Skin of body (tissue), 3 donors: ENCODE measurements at places on chromosomes 6 and 20. TPM values are rescaled to one million over a fixed set of nuclear protein-coding genes. Genes with fewer than 3 reads are reported as not detected.
A peak's percentile ranks its signal among the peaks of the same experiment; 100 is the strongest.

The SLC17A1 gene
- not detected for total RNA-seq

The NAPB gene
- 18.9 TPM for total RNA-seq

The PIGT gene
- 20.9 TPM for total RNA-seq

The CST1 gene
- not detected for total RNA-seq

The GHRH gene
- not detected for total RNA-seq

The OPN5 gene
- total RNA-seq = not detected

The CSE1L gene
- total RNA-seq = 60.8 TPM

The OOEP gene
- not detected for total RNA-seq

The TCP11 gene
- 0.30 TPM for total RNA-seq

DNA sequence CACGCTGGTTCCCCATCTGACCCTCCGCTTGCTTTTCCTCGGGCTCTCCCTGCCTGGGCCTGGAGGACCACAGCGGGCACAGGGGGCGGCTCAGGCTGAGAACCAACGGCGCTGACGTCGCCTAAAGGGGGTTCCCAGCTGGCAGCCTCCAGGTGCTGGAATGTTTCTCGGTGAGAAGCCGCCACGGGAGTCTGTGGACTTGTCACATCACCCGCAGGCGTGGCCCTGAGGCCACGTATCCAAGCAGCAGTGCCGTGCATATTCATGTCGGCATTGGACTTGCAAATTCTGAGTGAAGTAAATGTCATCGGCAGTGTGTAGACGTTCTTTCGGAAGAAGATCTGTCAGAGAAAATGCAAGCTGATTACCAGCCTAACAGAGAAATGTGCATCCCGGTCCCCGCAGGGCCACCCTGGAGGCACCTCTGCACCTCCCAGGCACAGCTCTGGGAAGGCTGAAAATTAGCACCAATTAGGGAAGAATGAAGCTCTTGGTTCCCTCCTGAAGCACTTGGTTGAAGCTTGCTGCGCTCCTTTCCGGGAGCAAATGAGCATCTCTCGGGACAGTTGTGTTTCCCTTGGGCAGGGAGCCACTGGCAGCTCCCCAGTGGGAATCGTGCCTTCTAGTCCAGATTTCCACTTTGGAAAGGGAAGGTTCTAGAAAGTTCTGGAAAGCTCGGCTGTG lies 24.3 kb downstream of the NTSR1 start:
- DNase-seq = no peak

DNA sequence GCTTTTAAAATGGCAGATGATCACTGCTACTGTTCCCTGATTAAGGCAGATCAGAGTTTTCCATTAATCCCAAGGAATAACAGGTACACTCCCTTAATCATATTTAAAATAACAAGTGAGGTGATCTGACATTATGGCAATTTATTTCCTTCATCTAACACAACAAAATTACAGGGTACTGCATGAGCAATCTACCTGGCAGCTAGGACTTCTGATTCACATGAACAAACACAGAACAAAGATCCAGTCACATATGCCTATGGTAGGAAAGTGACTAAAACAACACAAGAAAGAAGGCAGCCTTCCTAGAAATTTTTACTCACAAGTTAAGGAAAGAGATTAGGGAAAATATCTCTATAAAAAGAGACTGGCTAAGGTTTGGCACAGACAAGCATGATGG lies 33.2 kb downstream of the MAP7 start:
- DNase-seq = no peak

- no peak for DNase-seq
Measured at GRCh38 chr20:62305149-62305764, 2.5 kb downstream of the ADRM1 start.

DNA sequence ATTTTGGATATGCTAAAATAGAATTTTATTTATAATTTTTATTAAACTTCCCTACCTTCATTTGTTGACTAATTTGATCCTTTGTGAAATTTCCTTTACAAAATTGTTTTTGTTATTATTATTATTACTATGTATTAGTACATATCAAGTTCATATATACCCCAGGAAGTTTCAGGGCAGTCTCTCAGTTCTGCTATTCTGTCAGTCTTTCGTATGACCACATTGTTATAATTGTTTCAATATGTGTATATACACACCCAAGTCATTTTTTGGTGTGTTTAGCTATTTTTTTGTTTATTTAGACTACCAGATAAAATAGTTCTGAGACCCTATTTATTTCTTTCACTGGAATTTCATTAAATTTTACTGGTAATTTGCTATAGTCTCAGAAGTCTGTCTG lies 72.1 kb downstream of the NKAIN2 start:
- no peak for DNase-seq

GRCh38 chr6:156828280-156828703 lies 51.1 kb downstream of the ARID1B start:
- DNase-seq = no peak

- no peak for DNase-seq
Measured at GRCh38 chr6:155883741-155884140, 428.1 kb upstream of the NOX3 start.

DNA sequence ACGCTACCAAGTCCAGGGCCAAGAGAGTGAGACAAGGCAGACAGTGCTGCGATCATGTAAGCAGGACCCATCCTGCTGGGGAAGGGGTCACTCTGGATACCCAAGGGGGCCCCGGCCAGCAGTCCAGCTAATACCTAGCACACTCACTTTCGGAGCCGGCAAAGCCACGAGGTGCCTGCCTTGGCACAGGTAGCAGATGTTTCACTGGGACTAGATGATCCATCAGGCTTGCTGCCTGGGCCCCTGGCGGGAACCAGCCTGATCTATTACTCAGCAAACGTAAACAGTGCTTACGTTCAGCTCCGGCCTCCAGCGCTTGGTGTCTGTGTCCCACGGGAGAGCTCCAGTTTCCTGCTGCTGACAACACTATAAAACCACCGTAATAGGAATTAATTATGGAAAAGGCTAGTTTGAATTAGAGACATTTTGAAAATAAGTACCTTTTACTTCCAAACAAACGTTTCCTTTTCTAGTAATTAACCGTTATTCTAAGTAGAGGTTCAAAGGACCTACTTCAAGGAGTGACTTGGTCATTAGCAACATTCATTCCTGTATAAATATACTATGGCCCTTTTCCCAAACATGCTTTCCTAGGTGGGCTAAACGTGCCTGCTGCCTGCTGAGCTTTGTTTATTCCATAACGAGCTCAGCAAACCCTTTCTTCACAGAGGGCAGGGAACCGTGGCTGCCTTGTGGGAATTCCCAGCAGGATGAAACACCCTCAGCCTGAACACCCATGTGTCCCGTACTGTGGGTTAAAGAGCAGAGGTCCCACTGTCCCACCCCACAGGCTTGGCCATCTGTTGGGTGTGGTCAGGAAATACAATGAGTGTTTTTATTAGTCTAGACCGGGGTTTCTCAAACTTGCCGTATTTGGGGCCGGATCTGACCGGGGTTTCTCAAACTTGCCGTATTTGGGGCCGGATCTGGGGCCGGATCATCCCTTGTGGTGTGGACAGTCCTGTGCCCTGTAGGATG lies 18.4 kb downstream of the SLC22A23 start:
- DNase-seq = no peak

- DNase-seq = no peak
Measured at GRCh38 chr20:1891263-1892118, 3.7 kb upstream of the SIRPA start.

DNA sequence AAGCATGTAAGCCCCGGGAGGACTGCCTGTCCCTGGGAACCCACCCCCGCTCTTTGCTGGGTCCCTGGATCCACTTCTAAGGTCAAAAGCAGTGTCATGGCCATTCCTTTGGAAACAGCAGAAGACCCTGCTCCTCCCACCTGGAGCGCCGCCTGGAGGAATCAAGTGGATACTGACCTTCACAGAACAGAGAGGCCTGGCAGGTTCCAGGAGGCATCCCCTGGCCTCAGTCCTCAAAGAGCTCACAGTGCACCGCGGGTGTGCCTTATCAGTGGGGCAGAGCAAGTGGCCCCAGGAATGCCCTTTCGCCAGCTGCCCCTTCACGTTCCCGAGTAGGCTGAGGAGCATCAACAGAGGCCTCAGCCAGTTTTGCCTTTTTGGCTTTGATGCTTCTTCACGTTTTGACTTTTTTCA lies 11.1 kb upstream of the SLC4A11 start:
- DNase-seq = no peak

- DNase-seq = no peak
Measured at GRCh38 chr20:58832457-58832856, 18.2 kb downstream of the GNAS-AS1 start.

- no peak for DNase-seq
Measured at GRCh38 chr20:56373942-56374341, 15.2 kb downstream of the FAM210B start.

DNA sequence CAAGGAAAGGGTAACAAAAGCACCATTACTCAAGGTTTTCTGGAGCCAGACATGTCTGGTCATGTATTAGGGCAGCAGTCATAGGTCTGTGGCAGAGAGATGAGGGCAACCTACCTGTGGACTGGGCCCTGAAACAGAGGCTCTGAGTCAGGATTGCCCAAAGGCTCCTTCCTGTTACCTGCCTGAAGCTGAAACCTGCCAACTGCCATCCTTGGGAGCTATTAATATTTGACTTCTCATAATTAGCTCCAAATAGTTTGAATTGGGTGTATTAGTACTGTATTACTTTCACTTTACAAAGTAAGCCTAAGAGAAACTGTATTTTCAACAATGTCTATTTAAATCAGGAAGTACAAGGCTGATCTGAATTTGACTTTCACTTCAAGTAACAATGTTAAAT lies 72.0 kb upstream of the TBX18 start:
- DNase-seq = no peak

- DNase-seq = no peak
Measured at GRCh38 chr20:21505161-21505809, 8.6 kb downstream of the NKX2-2 start.

GRCh38 chr6:158230967-158231550 lies 62.9 kb downstream of the GTF2H5 start:
- no peak for DNase-seq

GRCh38 chr6:73236144-73236750 lies 11.0 kb upstream of the KHDC1L start:
- no peak for DNase-seq

DNA sequence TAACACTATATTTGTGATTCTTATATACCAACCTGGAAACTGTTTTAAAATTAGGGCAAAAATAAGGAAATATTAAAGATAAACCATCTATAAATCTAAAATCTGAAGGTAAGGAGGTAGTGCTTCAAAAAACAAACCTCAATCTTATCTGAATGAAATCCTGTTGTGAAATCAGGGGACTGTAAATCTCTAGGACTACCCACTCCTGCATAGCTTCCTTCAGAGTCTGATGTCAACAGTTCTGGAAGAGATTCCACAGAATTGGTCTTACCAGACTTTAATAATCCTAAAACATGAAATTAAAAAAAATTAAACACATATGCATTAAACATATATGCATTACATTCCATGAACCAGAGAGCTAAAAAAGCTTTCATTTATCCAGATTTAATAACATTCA lies 51.4 kb downstream of the IBTK start:
- DNase-seq = no peak

DNA sequence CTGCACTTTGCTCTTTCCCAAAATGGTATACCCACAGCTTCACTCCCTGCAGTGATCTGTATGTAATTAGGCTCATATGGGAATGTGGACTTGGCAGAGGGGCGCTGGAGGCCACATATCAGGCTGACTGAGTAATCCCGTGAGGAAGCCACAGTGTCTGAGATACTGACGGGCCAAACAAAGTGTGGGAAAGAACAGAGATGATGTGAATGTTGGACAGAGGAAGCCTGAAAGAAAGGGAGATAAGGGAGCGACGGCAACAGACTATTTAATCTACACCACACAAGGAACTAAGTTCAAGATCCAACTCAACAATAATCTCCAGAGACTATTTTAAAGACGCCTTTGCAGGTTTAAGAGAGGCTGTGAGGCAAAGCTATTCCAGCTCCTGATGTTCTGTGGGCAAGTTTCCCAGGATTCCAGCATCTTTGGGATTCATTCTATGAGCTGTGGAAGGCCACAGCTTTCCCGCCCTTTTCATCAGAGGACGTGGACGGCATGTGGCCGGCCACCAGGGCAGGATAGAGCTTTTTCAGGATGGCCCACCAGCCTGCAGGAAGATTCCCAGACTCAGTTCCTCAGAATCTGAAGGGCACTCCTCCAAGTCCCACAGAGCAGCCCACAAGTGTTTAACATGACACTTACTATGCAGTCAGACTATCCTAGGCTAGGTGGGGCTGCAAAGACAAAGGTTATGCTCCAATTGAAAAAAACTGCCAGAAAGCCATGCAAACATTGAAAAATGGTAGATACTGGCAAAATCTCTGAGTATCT lies 237.5 kb downstream of the ATXN1 start:
- DNase-seq = peak; percentile 73

DNA sequence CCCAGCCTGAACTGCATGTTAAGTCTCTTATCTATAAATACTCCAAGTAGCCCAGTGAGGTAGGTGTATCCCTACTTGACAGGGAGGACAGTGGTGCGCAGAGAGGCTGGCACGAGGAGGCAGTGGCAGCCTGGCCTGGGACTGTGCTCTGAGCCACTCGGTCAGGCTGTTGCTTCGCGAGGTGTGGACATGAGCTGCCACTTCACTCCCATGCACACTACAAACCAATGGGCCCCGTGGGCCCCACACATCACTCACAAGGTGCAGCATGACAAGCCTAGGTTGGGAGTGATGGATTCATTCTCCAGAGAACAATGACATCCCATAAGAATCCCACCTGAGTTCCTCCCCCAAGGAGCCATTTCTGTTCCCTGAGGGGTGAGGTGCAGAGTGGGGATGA lies 54.9 kb downstream of the TMEM242 start:
- no peak for DNase-seq

- DNase-seq = no peak
Measured at GRCh38 chr6:138785980-138786379, 9.9 kb upstream of the ECT2L start.

GRCh38 chr6:38153798-38154345 lies 334.3 kb downstream of the ZFAND3 start:
- DNase-seq = no peak

- peak; percentile 44 for DNase-seq
Measured at GRCh38 chr20:49446808-49447207, 35.7 kb downstream of the KCNB1 start.

- DNase-seq = no peak
Measured at GRCh38 chr20:5977223-5977622, 26.8 kb downstream of the MCM8 start.

DNA sequence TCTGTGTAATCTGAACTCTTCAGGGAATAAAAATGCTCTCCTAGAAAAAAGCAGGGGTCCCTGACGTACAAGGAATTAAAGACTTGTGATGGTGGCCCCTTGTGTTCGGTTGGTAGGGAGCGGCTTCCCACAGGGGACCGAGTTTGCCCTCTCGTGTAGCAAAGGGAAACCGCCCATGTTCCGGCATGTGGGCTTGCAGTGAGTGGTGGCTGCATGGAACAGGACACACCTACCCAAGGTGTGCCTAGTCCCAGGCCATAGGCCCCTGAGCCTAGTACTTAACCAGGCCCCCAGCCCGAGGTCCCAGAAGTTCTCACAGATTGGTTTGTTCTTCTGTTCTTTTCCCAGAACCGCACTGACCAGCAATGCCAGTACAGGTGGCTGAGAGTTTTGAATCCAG lies 15.5 kb downstream of the MYBL2 start:
- DNase-seq = no peak

DNA sequence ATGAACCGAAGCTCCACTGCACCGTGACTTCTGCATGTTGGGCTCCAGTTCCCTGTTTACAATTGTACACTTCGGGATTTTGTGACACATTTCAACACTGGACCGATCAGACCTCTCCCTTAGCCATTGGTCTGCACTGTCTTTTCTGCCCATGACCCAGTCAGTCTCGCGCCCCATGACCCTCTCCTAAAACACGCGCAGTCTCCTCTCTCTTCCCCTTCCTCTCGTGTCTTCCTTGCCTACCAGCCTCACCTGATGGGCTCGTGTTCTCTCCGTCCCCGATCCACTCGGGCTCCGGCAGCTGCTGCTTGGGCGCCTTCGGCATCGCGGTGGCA lies 535 bp upstream of the ABCF1 start:
- peak; percentile 61 for DNase-seq

GRCh38 chr6:131950767-131951575 lies at the start of gene CCN2:
Gene CCN2, minus strand, starts transcription at chr6:131951372. Its CDS starts 200 bp downstream, at chr6:131951172.
- peak; percentile 73 for DNase-seq
